Activated naive CD8-positive, alpha-beta T cell treated with anti-CD3 and anti-CD28 coated beads, Interleukin-2, amount 50 U/mL, for 16 hours (primary cell): ENCODE measurements at places on chromosomes 11 and 22.

DNA sequence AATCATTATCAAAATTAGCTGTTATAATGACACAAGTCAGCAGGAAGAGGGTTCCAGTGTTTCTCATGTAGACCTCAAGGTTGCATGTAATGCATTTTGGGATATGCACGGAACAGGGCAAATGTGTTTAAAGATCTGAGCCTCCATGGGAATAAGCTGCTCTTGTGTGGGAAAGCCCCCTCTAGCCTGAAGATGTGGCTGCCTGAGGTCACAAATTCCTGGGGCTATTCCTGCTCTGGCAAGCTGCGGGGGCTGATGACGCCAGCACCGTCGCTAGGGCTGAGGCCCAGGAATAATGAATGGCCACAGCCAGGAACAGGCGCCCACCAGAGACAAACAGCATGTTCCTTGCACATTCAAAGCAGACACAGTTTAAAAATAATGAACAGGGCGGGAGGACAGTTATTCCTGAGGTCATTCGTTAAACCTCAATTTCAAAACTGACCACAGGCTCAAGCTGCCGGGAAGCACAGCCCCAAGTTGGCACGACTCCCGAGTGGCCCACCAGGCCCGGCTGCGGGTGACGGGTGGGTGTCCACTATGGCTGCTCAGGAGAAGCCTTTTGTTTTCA lies 11.7 kb downstream of the OSBPL5 start:
- DNase-seq: no peak

DNA sequence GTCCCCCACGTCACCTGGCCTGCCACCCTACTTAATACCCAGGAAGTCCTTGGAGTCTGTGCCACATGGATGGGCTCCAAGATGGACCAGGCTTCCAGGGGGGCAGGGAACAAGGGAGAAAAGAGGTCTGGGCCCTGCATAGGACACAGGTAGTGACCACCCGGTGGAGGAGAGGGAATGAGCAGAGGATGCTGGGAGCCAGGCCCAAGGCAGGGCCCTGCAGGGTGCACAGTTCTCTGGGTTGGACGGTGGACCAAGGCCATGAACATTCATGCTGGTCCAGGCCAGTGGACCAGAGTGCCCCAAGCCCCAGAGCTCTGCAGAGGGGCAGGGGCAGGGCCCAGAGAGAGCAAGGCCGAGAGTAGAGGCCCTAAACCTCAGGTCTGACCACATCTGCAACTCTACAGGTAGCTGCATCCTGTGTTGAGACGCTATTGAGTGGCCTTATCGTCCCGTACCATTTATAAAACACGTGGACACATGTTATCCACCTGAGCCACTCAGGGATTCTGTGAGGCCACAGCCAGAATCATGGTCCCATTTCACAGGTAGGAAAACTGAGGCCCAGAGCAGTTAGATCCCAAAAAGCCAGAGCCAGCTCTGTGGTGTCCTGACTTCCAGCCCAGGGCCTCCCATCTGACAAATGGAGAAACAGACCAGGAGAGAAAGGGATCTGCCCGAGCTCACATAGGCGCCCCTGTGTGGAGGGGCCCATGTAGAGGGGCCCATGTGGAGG lies 46.4 kb downstream of the IGLL5 start:
- no peak for DNase-seq

GRCh38 chr11:5277807-5278382 lies 8.2 kb upstream of the HBE1 start:
- no peak for DNase-seq

DNA sequence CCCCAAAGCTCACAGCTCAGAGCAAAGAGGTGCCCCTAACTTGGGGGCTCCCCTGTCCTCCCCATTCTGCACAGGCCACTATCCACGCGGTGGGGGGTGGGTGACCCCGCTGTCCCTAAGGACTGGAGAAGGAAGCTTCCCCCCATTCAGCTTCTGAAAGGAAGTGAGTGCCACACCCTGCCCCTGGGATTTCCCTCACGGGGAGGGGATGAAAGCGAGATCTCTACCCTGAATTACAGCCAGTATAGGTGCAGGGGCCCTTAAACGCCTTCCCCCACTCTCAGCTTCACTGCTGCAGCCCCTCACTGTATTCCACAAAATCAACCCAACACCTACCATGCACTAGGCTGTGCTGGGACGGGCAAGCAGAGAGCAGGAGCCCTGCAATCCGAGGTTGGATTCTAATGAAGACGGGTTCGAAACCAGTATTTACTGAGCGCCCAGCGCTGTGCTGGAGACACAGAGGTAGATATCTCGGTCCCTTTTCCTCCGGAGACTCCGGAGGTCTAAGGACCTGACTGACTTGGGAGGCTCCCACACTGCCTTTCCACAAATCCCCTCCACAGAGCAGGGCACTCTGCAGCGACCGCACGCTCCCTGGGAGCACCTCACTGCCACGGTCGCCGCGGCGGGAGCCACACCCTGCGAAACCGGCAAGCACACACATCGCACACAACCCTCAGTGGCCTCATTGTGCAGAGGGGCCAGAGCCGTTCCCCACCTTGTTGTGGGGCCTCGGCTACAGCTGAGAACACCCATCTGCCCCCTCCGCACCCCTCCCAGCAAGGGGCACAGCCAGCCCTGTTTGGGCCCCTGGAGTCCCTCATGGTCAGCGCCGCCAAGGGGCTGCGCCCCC lies 1.8 kb downstream of the AHNAK start:
- DNase-seq: no peak

DNA sequence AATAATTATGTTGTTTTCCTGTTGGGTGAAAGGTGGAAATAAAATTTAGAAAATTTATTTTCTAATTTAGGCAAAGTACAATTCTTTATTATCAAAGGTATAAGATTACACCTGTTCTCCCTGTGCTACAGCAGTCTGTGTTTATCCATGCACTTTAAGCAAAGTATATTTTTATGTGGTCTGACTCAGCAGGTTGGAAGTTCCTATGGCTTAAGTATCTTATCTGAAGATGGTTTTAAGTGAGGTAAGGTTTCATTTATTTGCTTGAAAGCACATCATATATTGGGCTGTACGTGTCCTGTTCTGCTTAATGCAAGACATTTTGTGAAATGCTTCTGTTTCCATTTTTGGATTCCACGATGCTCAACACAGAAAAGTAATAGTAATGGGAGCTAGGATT lies 14.6 kb downstream of the PPME1 start:
- DNase-seq: no peak

DNA sequence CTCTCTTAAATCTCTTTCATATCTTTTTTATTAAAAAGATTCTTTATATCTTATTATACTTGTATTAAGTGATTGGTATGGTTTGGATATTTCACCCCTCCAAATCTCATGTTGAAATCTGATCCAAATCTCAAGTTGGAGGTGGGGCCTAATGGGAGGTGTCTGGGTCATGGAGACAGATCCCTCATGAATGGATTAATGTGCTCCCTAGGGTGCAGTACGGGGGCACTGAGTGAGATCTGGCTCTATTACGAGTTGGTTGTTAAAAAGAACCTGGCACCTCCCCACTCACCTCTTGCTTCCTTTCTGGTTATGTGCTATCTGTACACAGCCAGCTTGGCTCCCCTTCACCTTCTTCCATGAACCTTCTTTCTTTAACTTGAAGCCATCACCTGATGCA lies 149.6 kb downstream of the CWF19L2 start:
- DNase-seq: no peak

DNA sequence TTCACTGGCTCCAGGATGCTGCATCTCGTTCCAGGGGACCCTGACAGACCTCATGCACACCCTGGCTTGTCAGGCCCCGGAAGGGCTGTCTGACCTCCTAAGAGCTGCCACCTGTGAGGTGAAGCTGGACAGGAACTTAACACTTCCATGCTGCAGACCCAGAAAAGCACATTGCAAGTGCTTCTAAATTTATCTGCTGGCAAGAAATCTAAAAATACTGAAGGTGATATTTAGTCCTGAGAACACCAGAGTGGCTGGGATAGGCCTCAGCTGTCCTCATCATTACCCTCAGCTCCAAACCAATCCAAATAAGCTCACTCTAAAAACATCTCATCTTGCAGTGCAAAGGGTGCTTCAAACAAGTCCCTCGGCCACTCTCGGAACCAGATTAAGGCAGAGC lies 46.7 kb downstream of the ABTB2 start:
- DNase-seq: no peak

GRCh38 chr22:38397189-38398085 lies 57.6 kb downstream of the KCNJ4 start:
- no peak for DNase-seq

GRCh38 chr11:45209891-45210699 lies 63.7 kb downstream of the PRDM11 start:
- no peak for DNase-seq

- DNase-seq: no peak
Observed at GRCh38 chr11:59247531-59248227, 35.0 kb upstream of the MPEG1 start.

- no peak for DNase-seq
Observed at GRCh38 chr22:20034143-20034542, 13.2 kb downstream of the TANGO2 start.

DNA sequence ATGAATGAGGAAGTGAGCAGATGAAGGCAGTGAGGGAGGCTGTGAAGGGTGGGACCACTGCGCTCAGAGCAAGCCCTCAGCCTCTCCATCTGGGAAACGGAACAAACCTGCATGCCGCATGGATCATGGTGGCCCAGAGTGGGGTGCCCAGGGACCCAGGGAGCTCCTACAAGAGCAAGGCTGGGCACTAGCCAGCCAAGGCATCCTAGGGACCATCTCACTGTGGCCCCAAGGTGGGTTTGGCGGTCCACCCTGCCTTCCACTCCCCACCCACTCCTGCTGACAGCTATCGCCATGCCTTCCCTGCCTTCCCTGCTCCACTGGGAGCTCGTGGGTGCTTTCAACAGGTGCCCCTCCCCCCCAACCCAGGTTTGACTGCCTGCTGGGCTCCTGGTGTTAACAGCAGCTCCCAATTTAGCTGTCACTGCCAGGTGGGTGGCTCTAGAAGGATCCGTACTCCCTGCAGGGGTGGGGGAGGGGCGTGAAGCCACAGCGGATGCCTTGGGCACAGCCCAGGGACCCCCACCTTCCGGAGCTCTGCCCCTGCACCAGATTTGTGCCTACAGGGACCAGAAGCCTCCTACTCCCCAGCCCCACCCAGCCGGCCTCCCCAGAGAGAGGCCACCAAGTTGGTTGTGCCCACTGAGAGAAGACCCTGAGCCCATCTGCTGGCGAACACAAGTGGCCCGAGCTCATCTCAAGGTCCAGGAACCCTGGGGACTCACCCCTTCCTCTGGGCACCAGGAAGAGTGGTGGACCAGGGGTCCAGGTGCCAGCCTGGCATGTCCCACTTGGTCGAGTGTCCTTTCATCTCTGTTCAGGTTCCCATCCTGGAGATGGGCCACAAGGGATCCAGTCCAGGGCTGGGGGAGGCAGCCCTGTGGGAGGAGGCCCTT lies 29.7 kb upstream of the PRODH start:
- no peak for DNase-seq

DNA sequence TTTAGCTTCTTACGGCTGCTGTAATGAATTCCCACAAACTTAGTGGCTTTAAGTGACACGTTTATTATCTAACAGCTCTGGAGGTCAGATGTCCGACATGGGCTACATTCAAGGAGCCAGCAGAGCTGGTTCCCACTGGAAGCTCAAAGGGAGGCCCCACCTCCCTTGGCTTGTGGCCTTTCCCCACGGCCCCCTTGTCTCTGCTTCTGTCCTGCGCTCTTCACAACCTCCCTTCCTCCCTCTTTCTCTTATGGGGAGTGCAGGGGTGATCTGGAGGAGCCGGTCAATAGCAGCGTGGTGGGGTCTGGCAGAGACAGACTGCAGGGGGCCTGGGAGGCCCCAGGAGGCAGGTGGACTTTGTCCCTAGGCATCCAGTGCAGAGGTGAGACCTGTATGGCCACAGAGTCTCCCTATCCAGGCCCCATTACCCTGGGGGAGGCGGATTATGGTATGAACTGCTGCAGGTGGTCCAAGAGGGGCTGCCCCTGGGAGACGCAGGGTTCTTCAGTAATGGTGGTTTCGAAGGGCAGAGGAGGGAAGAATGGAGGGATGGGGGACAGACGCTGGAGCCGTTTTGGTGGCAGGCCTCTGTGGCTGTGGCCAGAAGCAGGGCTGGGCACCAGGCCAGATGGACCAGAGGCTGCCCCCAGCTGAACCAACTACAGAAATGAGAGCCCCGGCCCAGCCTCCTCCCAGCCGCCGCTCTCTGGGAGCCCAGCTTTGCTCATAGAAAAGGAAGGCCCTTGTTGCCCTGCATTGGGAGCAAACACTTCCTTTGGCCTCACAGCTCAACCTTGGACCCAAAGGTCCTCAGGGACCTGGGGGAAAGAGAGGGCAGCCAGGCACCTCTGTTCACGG lies 30.7 kb upstream of the KCNQ1OT1 start:
- DNase-seq: no peak

GRCh38 chr11:64124147-64124546 lies 41.8 kb downstream of the MACROD1 start:
- DNase-seq: no peak

DNA sequence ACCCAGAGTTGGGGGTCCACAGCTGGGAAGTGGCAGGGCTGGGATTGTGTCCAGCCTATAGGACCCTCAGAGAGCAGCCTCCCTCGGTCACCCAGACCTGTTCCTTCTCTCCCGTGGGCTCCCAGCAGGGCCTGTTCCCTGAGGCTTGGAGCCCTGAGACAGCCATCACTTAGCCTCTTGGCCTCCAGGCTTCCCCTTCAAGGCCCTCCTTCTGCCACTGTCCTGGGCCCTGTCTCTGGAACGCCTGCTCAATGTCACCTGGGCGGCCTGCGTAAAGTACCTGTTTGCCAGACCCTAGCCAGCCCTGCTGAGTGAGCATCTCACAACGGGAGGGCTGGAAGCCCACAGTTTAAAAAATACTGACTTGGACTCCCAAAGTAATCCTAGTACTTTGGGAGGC lies 6.5 kb downstream of the MGAT3 start:
- no peak for DNase-seq

DNA sequence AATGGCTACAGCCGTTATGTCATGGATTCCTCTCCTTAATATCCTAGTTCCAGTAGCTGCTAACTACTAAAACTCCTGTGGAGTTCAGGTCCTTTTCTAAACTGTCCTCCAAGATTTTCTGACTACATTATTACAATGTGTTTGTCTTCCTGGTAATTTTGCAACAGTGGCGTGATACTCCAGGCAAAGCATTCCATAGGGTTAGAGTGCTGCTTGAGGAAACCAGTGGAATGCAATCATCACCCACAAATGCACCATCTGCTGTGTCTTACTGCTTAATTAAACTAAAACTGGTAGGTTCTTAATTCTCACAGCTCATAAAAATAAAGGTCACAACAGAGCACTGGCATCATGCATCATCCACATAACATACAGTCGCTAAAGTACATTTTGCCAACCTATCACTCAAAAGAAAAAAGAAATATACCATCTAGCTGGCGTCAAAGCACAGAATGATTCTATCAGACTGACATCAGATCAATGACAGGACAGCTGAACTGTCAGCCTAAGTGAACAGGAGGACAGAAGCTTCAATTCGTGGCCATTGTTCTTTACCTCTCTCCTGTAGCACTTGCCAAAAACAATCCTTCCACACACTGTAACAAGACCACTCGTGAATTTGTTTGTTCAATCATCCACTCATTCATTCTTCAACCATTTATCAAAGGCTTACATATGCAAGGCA lies 182.5 kb downstream of the CADM1 start:
- no peak for DNase-seq
